ENCODE measurements at places on chromosomes 12 and 14. TPM values are rescaled to one million over a fixed set of nuclear protein-coding genes. Genes with fewer than 3 reads are reported as not detected.

GRCh38 chr12:52020539-52021336, 14.0 kb downstream of the TAMALIN start:
- DNase-seq: peak; percentile 36
- H3K27me3 ChIP-seq: no peaks in the 10 kb centered on the region
- H3K4me1 ChIP-seq: peaks cover 6% of the 10 kb centered on the region
- no peaks in the 10 kb centered on the region for H3K36me3 ChIP-seq
- H3K4me3 ChIP-seq: no peak overlapping the region
- no peak overlapping the region for H3K27ac ChIP-seq

- no peak overlapping the region for H3K4me3 ChIP-seq
- H3K27me3 ChIP-seq: no peaks in the 10 kb centered on the region
- no peaks in the 10 kb centered on the region for H3K4me1 ChIP-seq
- H3K36me3 ChIP-seq: no peaks in the 10 kb centered on the region
- no peak for DNase-seq
Measured at GRCh38 chr12:52909331-52909730, 4.5 kb upstream of the KRT8 start.

DNA sequence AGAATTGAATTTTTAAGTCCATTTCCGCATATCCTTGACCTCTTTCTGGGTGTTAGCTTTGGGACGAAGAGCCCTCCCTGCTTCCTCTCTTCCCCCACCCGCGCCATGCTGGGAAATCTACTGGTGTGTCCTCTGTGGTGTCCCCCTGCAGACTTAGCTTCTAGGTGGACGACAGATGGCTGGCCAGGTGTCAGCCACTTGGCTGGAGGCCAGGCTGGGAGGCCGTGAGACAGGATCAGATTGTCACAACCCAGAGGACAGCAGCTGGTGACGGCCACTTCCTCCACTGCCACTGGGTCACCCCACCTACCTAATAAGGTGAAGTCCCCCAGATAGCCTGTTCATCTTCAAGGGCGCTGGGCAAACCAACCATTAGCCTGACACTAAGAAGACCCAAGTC, 13.3 kb upstream of the DTX1 start:
- peaks cover 4% of the 10 kb centered on the region for H3K27me3 ChIP-seq
- no peak for DNase-seq
- H3K4me1 ChIP-seq: no peaks in the 10 kb centered on the region
- no peak overlapping the region for H3K4me3 ChIP-seq
- no peak overlapping the region for H3K27ac ChIP-seq

GRCh38 chr12:18872770-18873169, 134.9 kb downstream of the CAPZA3 start:
- H3K36me3 ChIP-seq: no peaks in the 10 kb centered on the region
- H3K27ac ChIP-seq: no peak overlapping the region
- no peak overlapping the region for H3K4me3 ChIP-seq
- H3K4me1 ChIP-seq: no peaks in the 10 kb centered on the region

The NOPCHAP1 gene
- total RNA-seq: 6.3 TPM

All from tibial nerve (tissue), 4 donors.